ENCODE measurements at places on chromosomes 1 and 21.

DNA sequence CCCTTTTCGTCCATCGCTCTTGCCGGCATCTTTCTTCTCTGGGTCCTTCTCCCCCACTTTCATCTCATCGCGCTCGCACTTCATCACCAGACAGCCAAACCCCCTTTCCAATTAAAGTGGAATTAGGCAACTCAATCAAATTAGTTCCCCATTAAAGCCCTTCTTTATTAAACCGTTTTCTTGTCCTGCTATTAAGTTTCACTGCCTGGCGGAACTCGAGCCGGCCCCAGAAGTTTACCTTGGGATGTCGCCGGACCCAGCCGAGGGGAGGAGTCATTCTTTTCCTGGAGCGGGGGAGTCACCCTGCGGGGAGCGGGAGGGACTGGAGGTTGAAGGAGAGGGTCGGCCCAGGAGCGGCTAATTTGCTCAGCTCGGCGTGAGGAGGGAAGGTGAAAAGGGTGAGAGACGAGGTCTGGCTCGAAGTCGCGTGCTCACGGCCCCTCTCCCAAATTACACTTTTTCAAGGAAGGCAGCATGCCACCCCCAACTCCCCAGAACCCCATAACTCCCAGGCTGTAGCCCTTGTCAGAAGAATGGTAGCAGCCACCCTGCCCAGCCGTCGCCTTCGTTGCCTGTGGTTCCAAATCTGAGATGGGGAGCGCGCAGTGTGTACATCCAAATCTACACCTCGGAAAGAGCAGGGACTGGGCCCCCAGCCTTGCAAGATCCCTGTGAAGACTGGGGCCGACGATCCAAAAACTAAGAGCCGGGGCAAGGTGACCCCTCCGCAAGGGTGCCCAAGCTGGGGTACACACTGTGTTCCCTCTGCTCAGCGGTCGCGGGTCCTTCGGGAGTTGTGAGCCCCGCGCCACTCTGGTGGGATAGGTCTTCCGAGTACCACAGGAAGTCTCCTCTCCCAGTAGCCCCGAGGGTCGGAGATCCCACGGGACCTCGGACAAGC lies 6.4 kb downstream of the DMRTA2 start:
- DNase-seq, result no peak

- peak; percentile 3 for DNase-seq
Observed at GRCh38 chr1:169779970-169780369, 14.7 kb downstream of the METTL18 start.

GRCh38 chr1:48684381-48684780 lies 92.3 kb downstream of the BEND5 start:
- DNase-seq, result no peak

GRCh38 chr1:86460998-86461397 lies 7.7 kb upstream of the CLCA1 start:
- no peak for DNase-seq

DNA sequence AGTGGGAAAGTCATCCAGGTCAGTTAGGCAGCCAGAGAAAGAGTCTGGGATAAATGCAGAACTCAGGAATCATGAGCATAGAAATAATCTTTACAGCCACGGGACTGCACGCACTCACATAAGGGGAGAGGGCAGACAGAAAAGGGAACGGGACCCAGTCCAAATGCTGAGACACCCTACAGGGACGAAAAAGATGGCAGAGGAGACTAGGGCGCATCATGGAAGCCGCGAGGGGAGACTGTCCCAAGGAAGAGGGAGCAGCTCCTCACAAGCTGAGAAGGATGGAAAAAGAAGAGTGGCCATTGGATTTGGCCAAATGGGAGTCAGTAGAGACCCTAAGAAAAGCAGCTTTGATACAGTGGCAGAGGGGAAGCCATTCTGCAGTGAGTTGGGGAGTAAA lies 102.9 kb upstream of the TLR5 start:
- no peak for DNase-seq

DNA sequence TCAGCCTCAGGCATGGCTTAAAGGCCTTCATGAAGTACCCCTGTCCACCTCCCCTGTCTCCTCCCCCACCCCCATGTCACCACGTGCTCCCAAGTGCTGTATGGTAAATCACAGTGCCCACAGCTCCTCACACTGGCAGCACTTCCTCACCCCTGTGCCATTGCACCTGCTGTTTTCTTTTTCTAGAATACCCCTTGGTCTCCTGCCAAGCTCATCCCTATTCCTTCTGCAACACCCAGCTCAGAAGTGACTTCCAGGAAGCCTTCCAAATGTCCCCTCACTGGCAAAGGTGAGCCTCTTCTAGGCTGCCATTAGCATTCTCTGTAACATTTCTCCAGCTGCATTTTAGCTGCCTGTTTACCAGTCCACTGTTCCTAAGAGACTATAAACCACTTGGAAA lies 9.4 kb downstream of the AKNAD1 start:
- DNase-seq, result peak; percentile 13
